ENCODE measurements at places on chromosomes 3 and 15.

GRCh38 chr3:119628390-119628789, 30.7 kb downstream of the PLA1A start:
- peak; percentile 51 for DNase-seq

DNA sequence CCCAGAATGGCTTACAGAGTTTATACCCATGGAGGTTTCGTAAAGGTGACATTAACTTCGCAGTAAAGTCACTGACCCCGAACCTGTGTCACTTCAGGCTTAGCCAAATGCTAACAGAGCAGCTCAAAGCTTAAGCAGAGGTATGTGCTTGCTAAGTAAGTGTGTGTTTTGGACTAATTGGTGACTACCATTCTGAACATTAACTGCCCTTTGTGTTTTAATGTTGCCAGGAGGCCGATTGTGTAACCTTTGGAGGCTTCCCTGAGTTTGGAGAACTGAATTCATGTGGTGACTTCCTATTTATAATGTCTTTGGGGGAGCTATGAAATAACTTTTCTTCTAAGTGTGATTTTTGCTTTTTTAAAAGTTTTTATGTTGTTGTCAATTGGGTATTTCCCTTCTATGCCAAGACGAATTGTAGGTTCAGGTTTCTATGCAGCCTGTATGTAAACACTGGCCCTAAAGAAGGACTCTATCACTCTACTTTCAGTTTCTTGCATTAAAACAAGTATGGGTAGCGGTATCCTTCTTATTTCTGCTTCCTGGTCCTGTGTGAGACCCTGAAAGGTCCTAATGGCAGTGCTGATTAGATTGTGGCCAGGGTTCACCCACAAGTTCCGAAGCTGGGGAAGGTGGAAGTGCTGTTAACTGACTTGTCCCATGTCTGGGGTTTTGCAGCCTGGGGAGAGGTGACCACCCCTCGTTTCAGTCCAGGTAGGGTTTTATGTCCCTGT, 86.3 kb downstream of the IGF1R start:
- DNase-seq = no peak

DNA sequence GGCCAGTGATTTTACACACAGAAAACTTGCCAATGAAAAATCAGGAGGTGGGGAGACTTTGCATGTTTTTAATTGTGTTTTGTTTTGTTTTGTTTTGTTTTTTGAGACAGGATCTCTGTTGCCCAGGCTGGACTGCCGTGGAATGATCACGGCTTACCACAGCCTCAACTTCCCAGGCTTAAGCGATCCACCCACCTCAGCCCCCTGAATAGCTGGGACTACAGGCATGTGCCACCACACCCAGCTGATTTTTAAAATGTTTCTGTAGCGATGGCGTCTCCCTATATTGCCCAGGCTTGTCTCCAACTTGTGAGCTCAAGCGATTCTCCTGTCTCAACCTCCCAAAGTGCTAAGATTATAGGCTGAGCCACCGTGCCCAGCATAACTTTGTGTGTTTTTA, 46.0 kb downstream of the MEIS2 start:
- DNase-seq = no peak

- no peak for DNase-seq
These were observed 33.3 kb upstream of the FLNB start for GRCh38 chr3:57974796-57975388.

GRCh38 chr3:53694666-53695323, 151.4 kb downstream of the CHDH start:
- DNase-seq = no peak

- DNase-seq = no peak
These were observed 314.7 kb upstream of the CFAP20DC start for GRCh38 chr3:59364496-59364895.

GRCh38 chr3:98522544-98523281, at the start of gene CLDND1:
CLDND1 (minus strand) TSS chr3:98522902; CDS start chr3:98521424, 1,478 bp downstream.
- peak; percentile 95 for DNase-seq

DNA sequence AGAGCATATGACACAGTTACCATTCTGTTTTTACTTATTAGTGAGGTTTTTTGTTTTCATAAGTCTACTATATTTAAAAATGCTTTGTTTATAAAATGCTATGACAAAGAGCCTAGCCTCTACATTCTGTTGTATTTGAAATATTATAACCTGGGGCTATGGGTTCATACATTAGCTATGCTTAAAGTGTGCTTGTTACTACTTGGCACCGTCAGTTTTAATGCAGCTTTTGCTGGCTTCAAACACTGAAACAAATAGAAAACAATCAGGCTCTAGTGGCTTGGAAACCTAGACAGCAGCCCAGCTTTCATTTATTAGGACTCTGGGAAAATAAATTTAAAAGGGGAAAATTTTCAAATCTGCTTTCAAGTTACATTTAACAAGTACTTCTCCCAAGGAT, 635.9 kb downstream of the CADM2 start:
- DNase-seq = no peak

- peak; percentile 61 for DNase-seq
These were observed at the start of gene AVEN for GRCh38 chr15:34038871-34039789. AVEN (minus strand) TSS chr15:34039204; CDS start chr15:34039046, 158 bp downstream.

GRCh38 chr15:78076231-78077052, 1.1 kb downstream of the TBC1D2B start:
- no peak for DNase-seq

- DNase-seq = no peak
These were observed 408.9 kb upstream of the CBLB start for GRCh38 chr3:106277731-106278130.

DNA sequence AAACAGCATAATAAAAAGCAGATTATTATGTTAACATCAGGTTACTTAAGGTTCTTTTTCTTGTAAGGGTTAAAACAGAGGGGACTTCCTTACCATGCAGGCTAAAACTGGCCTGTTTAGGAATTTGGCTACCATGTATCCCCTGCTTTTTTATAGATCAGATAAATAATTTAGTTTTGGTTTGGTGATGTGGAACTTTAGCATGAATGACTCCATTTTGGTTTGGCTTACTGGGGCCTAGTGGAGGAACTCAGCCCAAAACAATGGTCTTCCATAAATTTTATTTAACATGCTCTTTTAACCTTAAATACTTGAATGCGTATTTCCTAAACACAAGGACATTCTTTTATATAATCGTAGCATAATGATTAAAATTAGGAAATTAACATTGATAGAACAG, 18.9 kb downstream of the GALK2 start:
- DNase-seq = no peak

GRCh38 chr15:87228460-87228859, 1028.1 kb downstream of the NTRK3 start:
- no peak for DNase-seq
